Thyroid gland (tissue), 4 donors: ENCODE measurements at places on chromosomes 13 and 19. TPM values are rescaled to one million over a fixed set of nuclear protein-coding genes. Genes with fewer than 3 reads are reported as not detected.

The CEACAM7 gene
- not detected for total RNA-seq

The CDX2 gene
- not detected for total RNA-seq

The CUL4A gene
- 127 TPM for total RNA-seq

The EDNRB gene
- 75.9 TPM for total RNA-seq

The ZNF546 gene
- 8.4 TPM for total RNA-seq

The ZFR2 gene
- total RNA-seq: not detected

The PCDH20 gene
- total RNA-seq: 0.11 TPM

The ZNF563 gene
- 11.1 TPM for total RNA-seq

The ANKRD24 gene
- total RNA-seq: 1.2 TPM
